ENCODE measurements at places on chromosomes 12 and 14.

DNA sequence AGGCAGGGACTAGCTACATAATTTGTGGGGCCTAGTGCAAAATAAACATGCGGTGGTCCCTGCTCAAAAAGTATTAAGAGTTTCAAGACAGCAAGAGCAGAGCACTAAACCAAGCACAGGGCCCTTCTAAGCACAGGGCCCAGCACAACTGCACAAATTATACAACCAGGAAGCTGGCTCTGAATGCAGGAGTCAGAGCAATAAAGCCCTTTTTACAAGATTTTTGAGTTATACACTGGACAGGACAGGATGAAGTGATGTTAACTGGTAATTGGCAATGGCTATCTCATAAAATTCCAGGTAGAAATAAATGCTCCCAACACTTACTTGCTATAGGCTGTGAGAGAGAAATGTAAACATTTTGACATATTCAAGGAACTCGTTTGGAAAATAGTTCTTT is 86.2 kb upstream of the GPHB5 start:
- DNase-seq = no peak

DNA sequence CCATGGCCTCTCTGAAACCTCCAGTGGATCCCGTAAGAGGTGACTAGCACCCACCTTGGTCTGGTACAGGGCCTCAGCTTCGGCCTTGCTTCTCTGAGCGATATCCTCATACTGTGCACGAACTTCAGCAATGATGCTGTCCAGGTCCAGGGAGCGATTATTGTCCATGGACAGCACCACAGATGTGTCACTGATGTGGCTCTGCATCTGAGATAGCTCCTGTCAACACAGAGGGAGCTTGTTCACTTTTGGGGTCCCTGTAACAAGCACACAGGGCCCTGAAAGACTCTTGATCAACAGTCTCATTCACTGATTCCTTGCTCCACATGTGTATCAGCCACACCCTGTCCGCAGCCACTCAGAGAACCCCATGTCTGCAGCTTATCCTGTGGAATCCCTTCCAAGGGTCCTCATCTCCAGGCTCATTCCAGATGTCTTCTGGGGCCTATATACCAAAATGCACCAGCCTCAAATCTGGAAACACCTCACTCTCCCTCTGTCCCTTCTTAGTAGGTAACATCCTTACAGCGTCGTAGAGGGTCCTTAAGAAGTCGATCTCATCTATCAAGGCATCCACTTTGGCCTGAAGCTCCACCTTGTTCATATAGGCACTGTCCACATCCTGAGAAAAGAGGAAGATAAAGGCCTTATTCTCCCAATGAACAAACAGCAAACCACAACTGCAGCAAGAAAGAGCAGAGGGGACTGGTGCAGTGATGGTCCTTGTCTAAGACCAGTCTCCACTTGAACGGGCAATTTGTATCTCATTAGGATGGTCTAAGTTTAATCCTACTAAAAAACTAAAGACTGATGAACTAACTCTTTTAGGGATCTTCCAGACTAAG is 3.5 kb downstream of the KRT3 start:
- DNase-seq = no peak

- DNase-seq = no peak
Measured at GRCh38 chr12:56234746-56235436, 5.0 kb downstream of the SLC39A5 start.

DNA sequence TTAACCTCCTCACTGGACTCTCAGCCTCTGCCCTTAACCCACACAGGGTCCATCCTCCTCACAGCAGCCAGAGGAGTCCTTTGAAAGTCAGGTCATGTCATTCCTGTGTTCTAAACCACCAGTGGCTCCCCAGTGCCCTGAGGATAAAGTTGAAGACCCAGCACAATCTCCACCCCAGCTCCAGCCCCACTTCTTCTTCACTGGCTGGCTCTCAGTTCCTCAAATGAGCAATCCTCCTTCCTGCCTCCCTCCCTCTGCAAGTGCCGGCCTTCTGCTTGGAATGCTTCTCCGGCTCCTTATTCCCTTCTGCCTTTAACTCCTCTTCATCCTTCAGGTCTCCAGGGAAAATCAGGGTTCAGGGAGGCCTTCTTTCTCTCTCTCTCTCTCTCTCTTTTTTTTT is 32.0 kb upstream of the SPPL3 start:
- no peak for DNase-seq

- DNase-seq = no peak
Measured at GRCh38 chr14:68140806-68141205, 321.2 kb downstream of the RAD51B start.

DNA sequence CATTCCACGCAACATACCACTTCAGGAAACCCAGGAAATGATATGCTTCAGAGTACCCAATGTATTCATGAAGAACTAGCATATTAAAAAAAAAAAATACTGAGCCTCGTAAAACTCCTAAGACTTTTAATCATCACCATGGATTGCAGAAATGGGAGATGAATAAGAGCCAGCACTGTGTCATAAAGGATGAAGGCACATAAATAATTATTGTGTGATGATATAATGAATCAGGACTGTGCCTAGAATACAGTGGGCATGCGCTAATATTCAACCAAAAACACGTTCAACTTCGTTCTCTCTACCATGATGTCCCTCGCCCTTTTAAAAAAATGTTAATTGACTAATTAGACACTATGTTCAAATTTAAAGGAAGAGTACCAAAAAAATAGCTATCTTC is 68.7 kb downstream of the CIT start:
- peak; percentile 75 for DNase-seq

DNA sequence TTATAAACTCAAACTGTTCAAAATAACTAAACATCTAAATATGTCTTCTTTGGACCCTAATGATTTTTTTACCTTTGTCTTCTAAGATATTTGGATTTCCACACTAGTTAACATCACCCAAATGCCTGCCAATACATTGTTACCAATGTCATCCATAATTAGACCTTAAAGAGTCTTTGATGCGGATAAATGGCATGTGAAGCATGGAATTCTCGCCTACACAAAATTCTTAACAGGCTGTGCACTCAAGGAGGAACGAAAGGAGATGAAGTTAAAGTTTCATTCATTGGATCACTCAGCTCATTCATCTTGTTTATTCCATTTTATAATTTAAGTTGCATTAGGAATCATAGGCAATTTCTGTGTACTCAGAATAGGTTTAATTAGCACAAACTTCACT is 219.7 kb downstream of the ACSS3 start:
- DNase-seq = no peak

GRCh38 chr14:23008831-23009230 is 1.1 kb downstream of the C14orf93 start:
- no peak for DNase-seq

DNA sequence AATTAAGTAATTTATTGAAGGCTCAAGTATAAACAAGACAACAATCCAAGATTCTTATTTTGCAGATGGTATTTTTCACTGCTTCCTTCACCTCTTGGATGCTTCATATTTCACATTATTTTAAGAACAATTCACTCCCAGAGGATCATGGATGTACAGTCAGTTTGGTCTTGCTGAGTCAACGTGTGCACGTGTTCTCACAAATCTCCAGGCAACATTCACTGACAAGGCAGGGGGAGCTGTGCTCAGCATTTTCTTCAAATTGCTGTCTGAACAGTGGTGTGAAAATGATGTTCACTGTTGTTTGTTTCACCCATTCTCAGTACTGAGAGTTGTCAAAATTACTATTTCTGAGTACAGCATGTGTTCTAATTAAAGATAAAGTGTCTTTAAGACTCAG is 118.3 kb upstream of the SLC38A4 start:
- DNase-seq = peak; percentile 72

DNA sequence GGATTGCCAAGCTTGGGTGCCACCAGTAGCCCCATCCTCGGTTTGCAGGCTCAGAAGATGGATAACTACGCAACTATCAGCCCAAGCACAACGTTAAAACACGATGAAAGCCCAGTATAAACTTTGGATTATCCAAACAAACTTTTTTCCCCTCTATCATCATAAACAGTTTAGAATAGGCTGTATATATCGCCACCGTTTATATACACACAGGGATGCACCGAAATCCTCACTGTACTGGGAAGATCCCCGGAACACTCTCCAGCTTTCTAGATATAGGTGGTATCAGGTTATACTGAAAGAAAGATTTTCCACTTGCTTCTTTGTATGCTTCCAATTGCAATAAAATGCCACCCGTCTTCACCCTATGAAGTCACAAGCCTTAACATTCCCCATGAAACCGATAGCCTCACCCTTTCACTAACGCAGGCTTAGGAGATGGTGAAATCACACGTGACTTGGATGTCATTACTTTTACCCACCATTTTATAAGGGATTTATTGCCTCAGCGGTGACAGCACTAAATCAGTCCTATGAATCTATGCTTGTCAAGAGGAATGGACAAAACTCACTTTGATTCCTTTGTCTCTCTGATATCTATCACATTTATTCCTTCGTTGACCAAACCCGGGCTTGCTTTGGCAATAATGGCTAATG is 207.6 kb upstream of the FOXN3 start:
- DNase-seq = no peak

DNA sequence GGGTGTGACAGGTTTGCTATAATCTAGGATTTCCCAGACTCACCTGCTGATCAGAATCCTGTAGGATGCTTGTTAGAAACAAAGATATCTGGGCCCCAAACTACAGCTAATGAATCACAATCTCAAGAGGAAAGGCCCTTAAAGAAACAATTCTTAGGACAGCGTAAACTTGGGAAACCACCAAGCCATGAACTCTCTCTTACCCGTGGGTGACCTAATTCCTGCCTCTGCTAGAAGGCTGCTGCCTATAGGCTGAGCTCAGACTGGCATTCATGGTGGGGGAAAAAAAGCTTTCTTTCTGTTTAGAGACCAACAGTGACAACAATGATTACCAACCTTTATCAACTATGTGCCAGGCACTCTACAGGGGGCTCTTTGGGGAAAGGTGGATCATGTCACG is 213.9 kb upstream of the FKBP4 start:
- peak; percentile 11 for DNase-seq

DNA sequence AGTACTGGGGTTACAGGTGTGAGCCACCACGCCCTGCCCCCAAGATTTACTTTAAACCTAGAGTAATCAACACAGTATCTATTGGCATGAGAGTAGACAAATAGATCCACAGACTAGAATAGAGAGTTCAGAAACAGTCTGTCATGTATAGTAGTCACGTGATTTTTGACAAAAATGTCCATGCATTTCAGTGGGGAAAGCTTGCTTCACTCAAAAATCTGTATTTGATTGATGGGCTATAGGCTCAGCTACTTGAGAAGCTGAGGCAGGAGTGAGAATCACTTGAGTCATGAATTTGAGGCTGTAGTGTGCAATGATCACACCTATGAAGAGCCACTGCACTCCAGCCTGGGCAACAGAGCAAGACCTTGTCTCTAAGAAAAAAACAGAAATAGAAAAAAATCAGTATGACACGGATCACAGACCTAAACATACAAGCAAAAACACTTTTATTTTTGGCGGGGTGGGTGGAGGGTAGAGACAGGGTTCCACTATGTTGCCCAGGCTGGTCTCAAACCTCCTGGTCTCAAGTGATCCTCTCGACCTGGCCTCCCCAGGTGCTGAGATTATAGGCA is 7.6 kb upstream of the ORAI1 start:
- no peak for DNase-seq

- no peak for DNase-seq
Measured at GRCh38 chr14:53621433-53621832, 335.2 kb downstream of the BMP4 start.

- DNase-seq = no peak
Measured at GRCh38 chr14:51605575-51605974, 46.1 kb upstream of the FRMD6 start.

GRCh38 chr14:100454437-100454836 is 131.3 kb downstream of the SLC25A47 start:
- DNase-seq = no peak

DNA sequence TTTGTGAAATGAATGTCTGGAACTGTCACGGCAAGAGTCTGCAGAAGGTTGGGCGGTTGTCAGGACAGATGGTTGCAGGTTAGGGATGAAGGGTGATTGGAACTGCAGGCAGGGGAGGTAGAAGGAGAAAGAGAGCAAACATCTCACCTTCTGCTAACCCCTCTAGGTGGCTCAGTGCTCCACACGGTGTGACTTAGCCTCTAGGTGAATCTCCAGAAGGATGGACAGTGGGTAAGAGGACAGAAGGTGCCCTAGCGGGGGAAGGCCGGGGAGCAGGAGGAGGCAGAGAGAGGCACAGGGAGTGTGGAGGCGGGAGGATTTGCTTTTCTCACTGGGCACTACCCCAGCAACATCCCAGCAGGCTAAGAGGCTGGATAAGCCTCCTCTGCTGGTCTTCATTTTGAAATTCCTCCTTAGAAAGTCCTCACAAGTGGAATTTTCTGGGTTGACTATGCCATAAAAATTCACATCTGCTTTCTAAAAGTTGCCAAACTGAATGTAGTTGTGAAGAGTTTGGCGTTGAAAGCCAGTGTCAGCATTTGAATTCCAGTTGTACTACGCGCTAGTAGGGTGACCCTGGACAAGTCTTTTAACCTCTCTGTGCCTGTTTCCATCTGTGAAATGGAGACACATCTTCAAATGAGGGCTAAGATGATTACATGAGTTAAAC is 10.7 kb upstream of the GPR68 start:
- DNase-seq = no peak

- DNase-seq = no peak
Measured at GRCh38 chr14:23694949-23695663, 58.9 kb downstream of the DHRS2 start.

DNA sequence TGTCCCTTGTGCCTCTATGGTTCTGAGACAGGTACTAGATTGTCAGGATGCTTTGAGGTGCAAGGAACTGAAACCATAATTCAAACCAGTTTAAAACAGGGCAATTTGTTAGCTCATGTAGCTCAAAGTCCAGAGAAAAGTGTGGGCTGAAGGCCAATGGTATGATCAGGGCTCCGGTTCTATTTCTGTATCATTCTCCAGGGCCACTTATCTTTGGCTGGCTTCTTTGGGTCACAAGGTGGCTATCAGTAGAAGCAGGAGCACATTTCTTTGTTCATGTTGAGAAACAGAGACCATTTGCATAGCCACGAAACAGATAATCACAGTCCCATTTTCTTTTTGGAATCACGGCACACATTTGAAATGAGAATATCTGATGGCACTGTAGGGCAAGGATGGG is 294.9 kb downstream of the ETNK1 start:
- no peak for DNase-seq

GRCh38 chr12:113228394-113229028 is 7.2 kb downstream of the TPCN1 start:
- DNase-seq = no peak

DNA sequence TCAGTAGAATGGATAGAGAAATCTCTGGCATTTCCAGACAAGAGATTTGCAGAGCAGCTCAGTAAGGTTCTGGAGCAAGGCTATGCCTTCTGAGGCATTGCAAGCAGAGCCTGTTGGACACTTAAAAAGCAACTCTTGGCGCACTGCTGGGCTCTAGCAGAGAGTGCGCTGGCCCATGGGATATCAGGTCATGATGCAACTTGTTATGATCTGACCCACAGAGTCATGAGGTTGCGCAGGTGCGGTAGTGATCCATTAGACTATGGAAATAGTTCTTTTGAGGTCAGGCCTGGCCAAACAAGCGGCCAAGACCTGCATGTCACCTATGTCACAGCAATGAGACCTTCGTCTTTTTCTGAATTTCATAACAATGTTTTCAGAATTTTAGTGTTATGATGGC is 168.6 kb downstream of the TMTC3 start:
- DNase-seq = no peak

Measured in EL (cell line).